ENCODE measurements at places on chromosomes 1 and 21.

- no peak for DNase-seq
Measured at GRCh38 chr1:160465123-160465522, 57.9 kb downstream of the SLAMF6 start.

DNA sequence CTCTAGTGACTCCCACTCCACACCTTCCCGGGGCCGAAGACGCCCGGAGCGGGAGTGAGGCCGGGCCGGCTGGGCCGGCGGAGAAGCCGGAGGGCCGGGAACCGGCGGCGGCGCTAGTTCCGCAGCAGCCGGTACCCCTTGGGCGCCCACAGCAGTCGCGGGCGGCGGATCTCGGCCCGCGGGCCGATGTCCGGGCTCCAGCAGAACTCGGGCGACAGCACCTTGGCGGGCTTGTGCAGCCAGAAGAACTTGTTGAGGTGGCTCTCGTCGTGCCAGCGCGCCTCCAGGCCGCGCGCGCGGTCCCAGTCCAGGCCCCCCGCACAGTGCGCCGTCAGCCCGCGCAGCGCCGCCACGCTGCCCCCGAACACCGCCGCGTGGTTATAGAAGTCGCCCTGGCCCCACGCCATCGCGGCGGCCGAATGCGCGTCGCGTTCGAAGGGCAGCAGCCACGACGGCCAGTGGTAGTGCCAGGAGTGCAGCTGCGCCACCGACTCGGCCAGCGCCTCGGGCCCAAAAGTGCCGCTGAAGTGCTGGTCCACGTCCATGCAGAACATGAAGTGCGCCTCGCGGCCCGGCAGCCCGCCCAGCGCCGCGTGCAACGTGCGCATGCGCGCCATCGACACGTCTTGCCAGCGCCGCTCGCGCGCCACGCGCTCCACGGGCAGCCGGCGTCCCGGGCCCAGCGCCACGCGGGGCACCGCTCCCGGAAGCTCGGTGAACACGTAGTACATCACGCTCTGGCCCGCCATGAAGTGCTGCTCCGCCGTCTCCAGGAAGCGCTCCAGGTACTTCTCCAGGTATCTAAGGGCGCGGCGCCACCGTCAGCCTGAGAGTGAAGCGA lies 14.0 kb downstream of the A3GALT2 start:
- DNase-seq = no peak

DNA sequence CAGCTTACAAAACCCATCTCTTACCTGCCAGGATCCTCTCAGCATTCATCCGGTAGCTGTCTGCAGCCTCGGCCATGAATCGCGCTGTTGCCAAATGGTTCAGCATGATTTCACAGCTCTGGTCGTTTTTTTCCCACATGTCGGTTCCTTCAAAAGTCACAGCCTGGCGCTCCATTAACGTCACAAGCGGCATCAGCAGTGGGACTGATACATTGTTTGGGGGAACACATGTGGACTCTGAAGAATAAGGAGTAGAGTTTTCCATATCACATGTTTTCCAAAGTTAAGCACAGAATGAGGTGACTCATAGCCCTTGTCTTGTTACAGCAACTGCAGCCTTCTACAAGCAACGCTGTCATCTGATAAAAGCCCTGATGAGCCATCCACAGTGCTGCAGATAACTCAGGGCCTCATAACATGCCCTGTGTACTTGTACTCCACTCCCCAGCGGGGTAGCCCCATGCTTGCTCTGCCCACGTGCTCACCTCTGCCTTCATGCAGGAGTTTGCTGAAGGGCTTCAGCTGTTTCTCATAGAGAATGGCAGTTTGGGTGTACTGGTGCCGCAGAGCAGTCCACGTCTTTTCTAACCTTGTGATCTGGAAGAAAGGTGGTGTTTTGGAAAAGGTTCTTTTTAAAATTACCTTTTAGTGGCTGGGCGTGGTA lies 114.2 kb downstream of the BCAR3 start:
- DNase-seq = no peak

- peak; percentile 47 for DNase-seq
Measured at GRCh38 chr1:39960431-39960958, 5.5 kb downstream of the MFSD2A start.

DNA sequence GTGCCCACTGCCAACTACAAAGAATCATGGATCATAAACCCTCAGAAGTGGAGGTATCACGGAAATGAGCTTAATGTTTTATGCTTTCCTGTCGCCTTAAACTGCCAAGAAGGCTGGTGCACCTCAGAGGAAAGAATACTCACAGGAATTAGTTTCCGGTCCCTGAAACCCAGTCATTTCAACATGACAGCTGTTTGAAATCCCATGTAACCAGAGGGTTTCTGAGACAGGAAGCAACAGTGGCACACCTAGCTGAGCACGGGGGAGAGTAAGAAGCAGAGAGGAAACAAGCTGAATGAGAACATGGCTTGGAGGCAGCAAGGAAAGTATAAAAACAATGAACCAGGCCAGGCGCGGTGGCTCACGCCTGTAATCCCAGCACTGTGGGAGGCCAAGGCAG lies 3.9 kb downstream of the JAK1 start:
- no peak for DNase-seq

DNA sequence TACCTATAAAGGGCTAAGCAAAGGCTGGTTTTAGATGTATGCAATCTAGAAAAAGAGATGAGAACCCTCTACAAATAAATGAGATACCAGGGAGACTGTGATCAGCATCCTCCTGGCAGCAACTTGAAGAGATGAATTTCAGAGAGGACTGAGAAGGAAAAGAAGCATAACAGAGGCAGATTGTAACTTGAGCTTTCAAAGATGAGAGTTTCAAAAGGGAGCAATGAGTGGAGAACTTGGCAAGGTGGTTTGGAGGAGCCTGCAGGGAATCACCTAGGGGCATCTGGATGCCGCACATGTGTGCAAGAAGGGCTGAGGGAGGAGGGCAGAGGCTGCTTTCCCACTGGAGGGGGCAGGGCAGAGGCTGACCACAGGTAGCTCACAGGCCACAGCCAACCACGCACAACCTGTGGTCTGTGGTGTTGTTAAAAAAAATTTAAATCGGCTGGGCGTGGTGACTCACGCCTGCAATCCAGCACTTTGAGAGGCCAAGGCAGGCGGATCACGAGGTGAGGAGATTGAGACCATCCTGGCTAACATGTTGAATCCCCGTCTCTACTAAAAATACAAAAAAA lies 50.2 kb downstream of the PCNX2 start:
- no peak for DNase-seq

GRCh38 chr1:228875741-228876140 lies 140.5 kb downstream of the RHOU start:
- DNase-seq = no peak

GRCh38 chr1:24830680-24831272 lies 85.5 kb downstream of the CLIC4 start:
- DNase-seq = no peak

DNA sequence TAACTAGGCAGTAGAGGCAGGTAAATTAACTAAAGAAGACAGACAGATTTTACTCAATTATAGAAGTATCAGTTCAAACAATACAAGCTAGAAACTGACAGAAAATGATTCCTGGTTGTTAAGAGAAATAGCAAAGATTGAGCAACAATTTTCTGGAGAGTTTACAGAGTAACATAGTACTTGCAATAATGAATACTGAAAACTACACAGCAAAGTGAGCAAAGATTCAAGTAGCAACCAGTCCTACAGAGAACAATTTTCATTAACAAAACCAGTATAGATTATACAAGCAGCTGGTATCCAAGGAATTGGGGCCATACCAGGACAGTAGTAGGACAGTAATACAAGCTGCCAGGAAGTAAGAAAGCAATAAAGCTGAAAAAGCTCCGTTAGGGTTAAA lies 37.6 kb downstream of the EYA3 start:
- DNase-seq = no peak

GRCh38 chr1:184166485-184166884 lies 115.0 kb downstream of the TSEN15 start:
- no peak for DNase-seq

GRCh38 chr1:33468531-33468930 lies 3.9 kb upstream of the ZSCAN20 start:
- no peak for DNase-seq

GRCh38 chr1:232579466-232579865 lies 50.5 kb downstream of the SIPA1L2 start:
- DNase-seq = no peak

GRCh38 chr21:33939226-33939625 lies 23.6 kb upstream of the ATP5PO start:
- DNase-seq = no peak

GRCh38 chr1:67738401-67738800 lies 53.4 kb downstream of the GADD45A start:
- DNase-seq = no peak

DNA sequence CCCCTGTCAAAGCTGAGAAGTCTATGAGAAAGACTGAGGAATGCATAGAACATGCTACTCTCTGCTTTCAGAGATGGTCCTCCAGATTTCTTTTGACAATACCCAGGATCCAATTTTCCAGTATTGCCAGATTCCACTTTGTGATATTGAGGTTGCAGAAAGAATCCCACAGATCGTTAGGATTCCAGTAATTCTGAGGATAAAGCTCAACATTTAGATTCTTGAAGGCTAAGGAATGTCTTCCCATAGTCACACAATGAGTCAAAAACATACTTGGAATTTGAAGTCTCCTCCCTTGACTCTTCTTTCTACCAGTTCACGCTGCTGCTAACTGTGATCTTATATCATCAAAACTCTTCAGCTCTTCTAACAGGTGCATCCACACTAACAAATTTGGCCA lies 57.1 kb downstream of the TNFSF18 start:
- no peak for DNase-seq

- DNase-seq = no peak
Measured at GRCh38 chr1:38006008-38006828, 904 bp upstream of the FHL3 start.

DNA sequence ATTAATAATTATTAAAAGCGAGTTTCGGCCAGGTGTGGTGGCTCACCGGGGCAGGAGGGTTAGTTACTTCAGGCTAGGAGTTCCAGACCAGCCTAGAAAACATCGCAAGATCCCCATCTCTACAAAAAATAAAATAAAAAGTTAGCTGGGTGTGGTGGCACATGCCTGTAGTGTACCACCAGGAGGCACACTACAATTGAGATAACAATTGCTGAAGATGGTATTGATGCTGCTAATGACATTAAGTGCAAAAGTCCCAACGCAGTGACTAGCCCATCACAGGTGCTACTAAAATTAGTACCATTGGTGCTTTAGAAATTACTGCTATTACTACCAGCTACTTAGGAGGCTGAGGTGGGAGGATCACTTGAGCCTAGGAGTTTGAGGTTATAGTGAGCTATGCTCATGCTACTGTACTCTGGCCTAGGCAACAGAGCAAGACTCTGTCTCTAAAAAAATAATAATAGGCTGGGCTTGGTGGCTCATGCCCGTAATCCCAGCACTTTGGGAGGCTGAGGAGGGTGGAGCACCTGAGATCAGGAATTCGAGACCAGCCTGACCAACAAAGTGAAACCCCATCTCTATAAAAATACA lies 156.6 kb downstream of the GREM2 start:
- no peak for DNase-seq

DNA sequence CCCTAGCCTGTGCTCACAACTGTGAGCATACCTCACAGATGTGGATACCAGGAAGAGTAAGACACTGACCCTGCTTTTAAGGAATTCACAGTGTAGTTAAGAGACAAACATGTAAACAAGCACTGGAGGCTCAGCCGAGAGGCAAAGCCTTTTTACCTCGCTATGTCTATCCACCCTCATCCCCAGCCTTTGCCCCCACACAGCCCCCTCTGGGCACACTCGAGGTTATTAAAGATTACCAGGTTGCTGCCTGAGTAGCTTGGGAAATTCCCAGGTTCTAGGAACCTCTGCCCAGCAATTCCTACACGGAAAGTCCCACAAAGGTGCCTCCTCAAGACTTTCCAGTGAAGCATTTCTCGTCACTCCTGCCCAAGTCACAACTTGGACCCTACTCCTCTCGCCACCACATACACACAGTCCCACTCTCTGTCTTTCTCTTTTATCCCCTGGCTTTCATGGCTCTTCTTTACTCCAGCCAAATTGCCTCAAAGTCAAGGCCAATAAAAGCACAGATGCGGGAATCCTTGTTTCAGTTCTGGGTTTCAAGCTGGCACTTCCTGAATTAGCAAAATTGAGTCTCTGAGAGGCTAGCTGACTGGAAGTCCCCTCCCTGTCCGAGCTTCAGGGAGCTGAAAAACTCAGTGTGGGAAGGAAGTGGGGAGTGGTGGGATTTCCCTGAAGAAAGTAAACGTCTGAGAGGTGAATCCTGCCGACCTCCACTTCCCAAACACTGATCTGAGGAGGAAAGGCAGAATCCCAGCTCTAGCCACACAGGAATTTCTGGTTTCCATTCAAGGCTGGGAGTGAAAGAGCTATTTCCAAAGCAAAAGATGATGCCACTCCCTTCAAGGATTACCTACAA lies 7.6 kb downstream of the DENND2D start:
- DNase-seq = no peak

DNA sequence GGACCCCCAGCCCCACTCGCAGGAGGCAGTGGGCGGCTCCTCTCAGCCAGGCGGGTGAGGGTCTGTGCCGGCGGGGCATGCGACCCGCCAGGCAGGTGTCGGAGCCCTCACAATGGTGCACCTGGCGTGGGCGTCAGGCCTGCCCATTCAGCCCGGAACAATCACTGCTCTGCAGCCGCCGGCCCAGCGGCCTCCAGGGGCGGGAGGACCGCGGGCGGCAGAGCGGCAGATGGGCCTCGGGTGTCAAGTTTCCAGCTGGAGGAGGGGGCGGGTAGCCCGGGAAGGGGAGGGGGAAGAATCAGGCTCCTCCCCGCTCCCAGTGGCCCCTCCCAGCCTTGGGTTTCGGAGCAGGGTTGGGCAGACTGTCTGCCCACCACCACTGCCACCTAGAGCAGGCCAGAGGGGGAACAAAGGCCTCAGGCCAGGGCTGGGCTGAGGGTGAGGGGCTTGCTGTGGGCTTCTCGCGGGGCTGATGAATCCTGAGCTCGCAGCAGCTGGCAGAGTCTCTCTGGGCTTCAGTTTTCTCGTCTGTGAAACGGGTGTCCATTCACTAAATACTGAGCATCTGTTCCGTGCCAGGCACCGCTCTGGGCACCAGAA lies 39.5 kb upstream of the CASZ1 start:
- DNase-seq = no peak

DNA sequence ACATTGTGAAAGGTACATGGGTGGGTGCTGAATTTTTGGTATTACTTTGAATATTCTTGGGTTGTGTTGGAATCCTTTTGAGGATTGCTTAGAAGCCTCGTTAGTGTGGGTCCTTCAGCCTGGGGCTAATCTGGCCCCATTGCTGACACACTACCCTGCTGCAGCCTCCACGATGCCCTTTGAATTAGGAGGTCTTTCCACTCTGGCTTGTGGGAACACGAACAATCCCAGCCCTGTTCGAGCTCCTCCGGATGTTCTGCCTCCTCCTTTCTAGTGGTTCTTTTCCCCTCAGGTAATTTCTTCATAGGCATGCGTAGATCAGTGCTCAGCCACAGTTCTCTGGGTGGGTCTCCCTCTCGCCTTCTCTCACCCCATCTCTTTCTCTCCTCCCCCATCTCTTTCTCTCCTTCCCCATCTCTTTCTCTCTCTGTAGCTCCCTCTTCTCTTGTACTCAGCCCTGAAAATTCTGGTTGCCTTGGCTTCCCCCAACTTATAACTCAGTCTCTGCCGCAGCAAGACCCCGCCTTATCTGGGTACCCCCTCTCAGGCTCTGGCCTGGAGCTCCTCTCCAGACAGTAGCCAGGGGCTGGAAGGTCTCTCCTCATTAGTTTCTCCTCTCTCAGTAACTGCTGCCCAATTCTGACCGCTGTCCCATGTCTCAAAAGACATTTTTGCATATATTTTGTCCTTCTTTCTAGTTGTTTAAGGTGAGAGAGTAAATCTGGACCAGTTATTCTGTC lies 46.0 kb upstream of the SLC19A1 start:
- DNase-seq = no peak
